Psoas muscle (tissue), 8 donors: ENCODE measurements at places on chromosomes 5 and 9. TPM values are rescaled to one million over a fixed set of nuclear protein-coding genes. Genes with fewer than 3 reads are reported as not detected.

The TTC16 gene
- 0.10 TPM for total RNA-seq

The CTXN3 gene
- total RNA-seq: not detected

The CCDC171 gene
- total RNA-seq: 0.57 TPM

The CACFD1 gene
- total RNA-seq: 2.8 TPM

The C9orf50 gene
- total RNA-seq: not detected

The IL3 gene
- total RNA-seq: not detected

The SLC34A1 gene
- not detected for total RNA-seq

The WNT8A gene
- not detected for total RNA-seq

The MOB3B gene
- total RNA-seq: 2.1 TPM

The DCANP1 gene
- total RNA-seq: not detected

The MEIKIN gene
- total RNA-seq: not detected

The FOXI1 gene
- total RNA-seq: not detected

The ZNF483 gene
- total RNA-seq: 0.48 TPM

The ZDHHC11B gene
- 3.5 TPM for total RNA-seq

The PTPA gene
- total RNA-seq: 95.1 TPM

The HSPB3 gene
- 145 TPM for total RNA-seq
